Stimulated activated CD4-positive, alpha-beta T cell treated with anti-CD3 and anti-CD28 coated beads, Interleukin-1b, Interleukin-23, amount 100 ng/mL, for 24 hours (primary cell): ENCODE measurements at places on chromosomes 16 and 17.

DNA sequence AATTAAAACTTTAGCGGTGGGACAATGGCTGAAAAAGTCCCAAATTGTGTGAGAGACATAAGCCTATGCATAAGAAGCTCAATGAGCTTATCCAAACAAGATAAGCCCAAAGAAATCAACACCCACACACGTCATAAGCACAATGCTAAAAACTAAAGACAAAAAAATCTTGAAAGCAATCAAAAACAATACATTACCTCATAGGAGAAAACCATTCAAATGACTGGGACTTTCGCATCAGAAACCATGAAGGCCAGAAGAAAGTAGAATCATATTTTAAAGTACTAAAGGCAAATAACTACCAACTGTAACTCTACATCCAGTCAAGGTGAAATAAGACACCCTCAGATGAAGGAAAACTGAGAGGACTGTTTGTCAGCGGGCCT lies 50.2 kb downstream of the ZCCHC14 start:
- no peak for DNase-seq

GRCh38 chr17:13099089-13099735 lies 81.4 kb upstream of the ELAC2 start:
- DNase-seq: no peak

DNA sequence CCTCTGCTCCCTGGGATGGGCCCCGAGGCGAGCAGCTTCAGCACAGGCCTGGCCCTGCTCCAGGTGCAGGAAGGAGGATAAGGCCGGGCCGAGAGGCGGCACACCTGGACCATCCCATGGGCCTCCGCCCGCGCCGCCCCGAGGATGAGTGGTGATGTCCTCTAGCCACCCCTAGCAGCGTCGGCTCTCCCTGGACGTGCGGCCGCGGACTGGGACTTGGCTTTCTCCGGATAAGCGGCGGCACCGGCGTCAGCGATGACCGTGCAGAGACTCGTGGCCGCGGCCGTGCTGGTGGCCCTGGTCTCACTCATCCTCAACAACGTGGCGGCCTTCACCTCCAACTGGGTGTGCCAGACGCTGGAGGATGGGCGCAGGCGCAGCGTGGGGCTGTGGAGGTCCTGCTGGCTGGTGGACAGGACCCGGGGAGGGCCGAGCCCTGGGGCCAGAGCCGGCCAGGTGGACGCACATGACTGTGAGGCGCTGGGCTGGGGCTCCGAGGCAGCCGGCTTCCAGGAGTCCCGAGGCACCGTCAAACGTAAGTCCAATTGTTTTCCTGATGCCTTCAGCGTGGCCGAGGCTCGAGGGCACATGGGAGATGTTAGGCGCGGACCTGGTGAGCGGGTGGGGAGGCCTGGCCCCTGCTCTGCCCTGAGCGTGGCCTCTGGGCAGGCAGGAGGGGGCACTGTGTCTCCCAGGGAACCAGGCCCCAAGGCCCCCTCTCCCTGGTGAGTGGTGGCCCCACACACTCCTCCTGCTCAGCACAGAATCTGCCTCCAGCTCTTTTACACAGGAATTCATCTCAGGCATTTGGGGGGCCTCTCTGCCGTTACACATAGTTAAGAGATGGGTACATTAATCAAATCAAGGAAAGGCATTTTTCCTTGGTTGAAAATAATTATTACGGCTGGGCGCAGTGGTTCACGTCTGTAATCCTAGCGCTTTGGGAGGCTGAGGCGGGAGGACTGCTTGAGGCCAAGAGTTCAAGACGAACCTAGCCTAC lies 855 bp downstream of the TMEM204 start:
- no peak for DNase-seq

DNA sequence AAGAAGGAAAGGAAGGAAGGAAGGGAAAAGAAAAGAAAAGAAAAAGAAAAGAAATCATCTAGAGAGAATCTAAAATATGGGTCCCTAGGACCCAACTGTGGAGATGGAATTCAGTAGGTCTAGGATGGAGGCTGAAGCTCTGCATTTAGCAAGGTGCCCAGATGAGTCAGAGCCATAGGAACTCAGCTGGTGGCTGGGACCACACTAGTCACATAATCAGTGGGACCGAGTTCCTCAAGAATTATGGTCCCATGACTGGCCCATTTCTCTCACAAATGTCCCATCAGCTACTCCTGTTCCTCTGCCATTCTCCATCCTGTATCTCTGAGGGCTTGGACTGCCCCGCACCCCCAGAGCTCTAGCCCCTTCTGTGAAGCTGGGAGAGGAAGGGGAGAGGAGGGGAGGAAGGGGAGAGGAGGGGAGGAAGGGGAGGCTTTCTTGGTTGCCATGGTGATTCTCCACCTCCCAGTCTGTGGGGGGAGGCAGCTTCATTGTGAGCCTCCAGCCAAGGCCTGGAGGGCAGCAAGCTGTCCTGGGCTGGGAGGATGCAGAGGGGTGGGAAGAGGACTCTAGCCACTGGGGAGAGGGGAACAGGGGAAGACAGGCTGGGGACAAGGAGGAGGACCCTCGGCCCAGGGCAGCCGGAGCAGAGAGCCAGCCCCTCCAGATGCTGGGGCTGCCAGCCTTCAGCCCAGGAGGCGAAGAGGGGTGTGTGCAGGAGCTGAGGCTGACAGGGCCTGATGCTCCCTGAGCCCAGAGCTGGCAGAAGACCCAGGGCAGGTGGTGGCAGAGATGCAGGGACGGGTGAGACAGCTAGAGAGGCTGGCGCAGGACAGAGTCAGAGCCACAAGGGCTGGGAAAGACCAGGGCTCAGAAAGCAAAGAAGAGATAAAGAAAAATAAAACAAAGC lies 37.8 kb upstream of the LHX1 start:
- DNase-seq: no peak

GRCh38 chr16:58510097-58510775 lies 5.1 kb upstream of the SETD6 start:
- no peak for DNase-seq

DNA sequence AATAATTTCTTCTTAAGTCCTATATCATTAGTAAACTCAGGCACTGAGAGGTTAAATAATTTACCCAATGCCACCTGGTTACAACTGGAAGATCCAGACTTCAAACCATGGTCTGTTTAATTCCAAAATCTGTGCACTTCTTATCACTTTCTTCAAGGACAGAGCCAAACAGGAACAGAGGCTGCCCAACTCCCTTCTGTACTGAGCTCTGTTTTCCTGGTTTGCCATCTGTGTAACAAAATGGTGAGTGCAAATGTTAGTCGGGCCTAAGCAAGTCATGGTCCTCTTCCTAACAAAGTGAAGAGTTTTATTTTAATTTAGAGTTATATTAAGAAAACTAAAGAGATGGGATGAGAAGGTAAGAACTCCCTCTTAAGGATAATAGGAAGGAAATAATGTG lies 80.6 kb upstream of the CCL2 start:
- DNase-seq: no peak

GRCh38 chr17:39462631-39463375 lies 1.5 kb downstream of the CDK12 start:
- DNase-seq: no peak

DNA sequence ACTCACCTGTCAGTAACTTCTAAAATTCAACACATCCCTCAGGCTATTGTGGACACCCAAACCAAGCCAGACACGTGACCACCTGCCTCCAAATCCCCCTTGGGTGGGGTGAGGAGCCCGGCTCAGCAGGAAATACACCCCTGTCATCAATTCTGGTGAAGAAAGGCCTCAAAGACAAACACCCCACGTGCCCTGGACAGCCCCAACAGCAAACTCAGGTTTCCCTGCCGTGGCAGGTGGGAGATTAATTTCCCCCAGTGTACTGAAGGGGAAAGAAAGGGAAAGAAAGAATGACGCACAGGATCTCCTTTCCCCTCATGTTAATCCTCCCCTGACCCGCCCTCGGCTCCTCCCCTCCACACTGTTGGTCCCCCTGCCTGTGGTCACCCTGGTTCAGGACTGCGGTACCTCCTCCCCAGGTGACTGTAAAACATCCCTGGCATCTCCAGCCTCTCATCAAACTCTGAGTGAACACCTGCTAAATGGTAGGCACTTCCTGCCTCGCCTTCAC lies 98.3 kb downstream of the ZNF423 start:
- DNase-seq: no peak

DNA sequence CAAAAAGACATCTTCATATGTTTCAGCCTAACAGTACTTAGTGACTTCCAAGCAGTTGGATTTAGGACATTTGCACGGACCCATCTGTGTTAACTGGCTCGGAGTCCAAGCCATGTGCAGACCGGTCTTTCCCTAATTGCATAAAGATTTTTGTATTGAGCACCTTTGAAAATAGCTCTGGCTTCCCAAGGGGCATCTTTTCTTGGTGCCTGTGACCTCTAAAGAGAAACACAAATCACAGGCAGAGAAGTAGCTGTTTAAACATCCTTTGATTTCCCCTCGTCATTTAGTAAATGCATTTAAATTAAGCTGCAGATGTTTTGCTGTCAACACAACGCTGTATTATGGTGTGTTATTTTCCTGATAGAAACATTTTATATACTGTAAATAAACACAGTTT lies 288.2 kb upstream of the SALL1 start:
- no peak for DNase-seq

DNA sequence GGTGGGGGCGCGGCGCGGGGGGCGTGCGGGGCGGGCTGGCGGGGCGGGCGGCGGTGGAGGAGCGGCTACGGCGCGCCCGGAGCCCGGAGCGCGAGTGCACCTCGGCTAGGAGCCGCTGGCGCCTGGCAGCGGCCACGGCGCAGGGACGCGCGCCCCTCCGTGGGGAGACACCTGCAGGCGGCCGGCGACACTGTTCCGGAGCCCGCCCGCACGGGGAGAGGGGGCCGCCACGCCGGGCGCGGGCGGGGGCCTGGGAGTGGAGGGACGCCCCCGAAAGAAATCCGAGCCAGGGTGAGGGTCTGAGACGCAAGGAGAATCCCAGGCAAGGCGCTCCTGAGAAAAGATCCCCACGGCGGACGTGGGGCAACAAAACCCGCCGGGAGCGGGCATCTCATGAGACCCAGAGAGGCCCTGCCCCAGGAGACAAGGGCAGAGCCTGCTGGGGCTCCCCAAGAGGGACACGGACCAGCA lies at the start of gene GSG1L:
Gene GSG1L (minus strand): TSS at position 124 of the 471 bp plus-strand sequence. CDS start 290 bp downstream, outside the sequence.
- no peak for DNase-seq

GRCh38 chr17:61245706-61246135 lies 153.9 kb upstream of the TBX2 start:
- no peak for DNase-seq

GRCh38 chr17:57634713-57635465 lies 110.2 kb downstream of the CCDC182 start:
- DNase-seq: no peak

- no peak for DNase-seq
Measured at GRCh38 chr16:69483611-69484010, 59.2 kb downstream of the CYB5B start.

- DNase-seq: no peak
Measured at GRCh38 chr16:21611198-21611555, 11.8 kb downstream of the METTL9 start.

- no peak for DNase-seq
Measured at GRCh38 chr17:64698725-64699124, 36.6 kb upstream of the SMURF2 start.

GRCh38 chr17:18179804-18180203 lies 3.8 kb upstream of the ALKBH5 start:
- no peak for DNase-seq

DNA sequence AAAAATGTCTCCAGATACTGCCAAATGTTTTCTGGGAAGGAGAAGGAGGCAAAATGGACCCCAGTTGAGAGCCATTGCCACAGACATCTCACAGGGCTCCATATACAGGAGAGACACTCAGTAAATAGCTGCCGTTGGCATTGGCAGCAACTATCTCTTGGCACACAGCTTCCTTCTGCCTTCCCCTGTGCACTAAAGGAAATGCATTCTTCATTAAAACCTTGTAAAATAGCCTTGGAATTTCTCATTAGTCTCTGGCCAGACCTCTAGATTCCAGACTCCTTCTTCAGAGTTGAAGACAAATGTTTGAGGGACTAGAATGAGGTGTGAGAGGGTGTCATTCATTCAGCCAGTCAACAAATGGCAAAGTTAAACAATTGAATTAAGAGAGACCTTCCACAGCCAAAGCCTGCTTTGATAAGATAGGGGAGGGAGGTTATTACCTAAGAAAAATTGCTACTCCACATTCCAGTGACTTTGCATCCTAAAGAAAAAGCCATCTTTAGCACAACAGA lies 223.9 kb upstream of the HS3ST3A1 start:
- DNase-seq: no peak

DNA sequence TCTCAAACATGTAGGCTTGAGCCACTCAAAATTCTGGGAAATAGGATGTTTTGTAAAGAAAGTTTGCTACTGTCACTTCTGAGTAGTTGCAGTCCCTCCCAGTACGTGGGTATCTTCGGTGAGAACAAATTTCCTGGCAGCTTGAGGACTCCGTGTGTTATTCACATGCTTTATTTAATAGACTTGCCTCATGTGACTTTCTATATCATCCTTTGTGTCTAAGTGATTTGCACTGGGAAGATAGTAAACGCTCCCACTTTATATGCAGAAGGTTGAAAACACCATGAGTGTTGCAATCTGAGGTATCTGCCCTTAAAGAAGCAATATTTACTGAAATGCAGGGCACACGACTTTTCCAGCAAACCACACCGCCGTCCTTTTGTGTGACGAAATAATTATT lies 643.7 kb downstream of the MAF start:
- no peak for DNase-seq

DNA sequence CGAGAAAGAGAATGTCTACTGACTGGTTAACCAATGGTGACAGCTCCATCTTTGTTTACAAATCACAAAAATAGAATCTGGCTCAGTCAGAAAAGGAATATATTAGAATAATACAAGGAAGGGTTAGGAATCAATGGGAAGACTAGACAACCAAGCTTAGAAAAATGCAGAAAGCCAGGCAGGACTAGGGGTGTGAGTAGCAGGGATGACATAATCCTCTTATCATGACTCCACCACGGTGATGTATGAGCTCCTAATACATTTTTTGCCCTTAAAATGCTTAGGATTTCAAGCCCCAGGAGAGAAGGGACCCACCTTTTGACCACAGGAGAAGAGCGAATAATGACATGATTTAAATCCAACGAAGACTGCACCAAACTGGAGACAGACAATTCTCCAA lies 252.3 kb downstream of the CHD9NB start:
- DNase-seq: no peak

- no peak for DNase-seq
Measured at GRCh38 chr17:69323806-69324205, 3.1 kb downstream of the ABCA5 start.

- DNase-seq: no peak
Measured at GRCh38 chr16:2432801-2433505, 3.7 kb downstream of the CCNF start.

- DNase-seq: no peak
Measured at GRCh38 chr17:7927596-7927995, 2.1 kb downstream of the KCNAB3 start.
